ENCODE measurements at places on chromosomes 1 and 21. TPM values are rescaled to one million over a fixed set of nuclear protein-coding genes. Genes with fewer than 3 reads are reported as not detected.

OR2L13 gene
- polyA plus RNA-seq = 3.1 TPM

DMRTA2 gene
- polyA plus RNA-seq = not detected

PIK3R3 gene
- 35.7 TPM for polyA plus RNA-seq

THEM5 gene
- 0.42 TPM for polyA plus RNA-seq

RCSD1 gene
- not detected for polyA plus RNA-seq

JAM2 gene
- 10.5 TPM for polyA plus RNA-seq

AHCYL1 gene
- polyA plus RNA-seq = 121 TPM

FRRS1 gene
- polyA plus RNA-seq = not detected

SLC2A5 gene
- polyA plus RNA-seq = 1.9 TPM

TMEM200B gene
- polyA plus RNA-seq = 25.8 TPM

PGBD2 gene
- 1.9 TPM for polyA plus RNA-seq

THRAP3 gene
- 44.4 TPM for polyA plus RNA-seq

RGS2 gene
- polyA plus RNA-seq = 45.1 TPM

MPZL1 gene
- 27.5 TPM for polyA plus RNA-seq

CCDC18 gene
- 2.6 TPM for polyA plus RNA-seq

EPHB2 gene
- 2.3 TPM for polyA plus RNA-seq

PEF1 gene
- 26.0 TPM for polyA plus RNA-seq

ANKRD65 gene
- not detected for polyA plus RNA-seq

SYCP1 gene
- 8.1 TPM for polyA plus RNA-seq

KRTAP7-1 gene
- not detected for polyA plus RNA-seq

RIMS3 gene
- 0.28 TPM for polyA plus RNA-seq

CTSK gene
- polyA plus RNA-seq = 3.8 TPM

FCRL4 gene
- not detected for polyA plus RNA-seq

GSTM3 gene
- polyA plus RNA-seq = 497 TPM

LCE6A gene
- polyA plus RNA-seq = not detected

TMOD4 gene
- polyA plus RNA-seq = not detected

FAM72C gene
- polyA plus RNA-seq = 1.3 TPM

CFAP107 gene
- not detected for polyA plus RNA-seq

SYF2 gene
- polyA plus RNA-seq = 64.8 TPM

ABCA4 gene
- not detected for polyA plus RNA-seq

IGSF9 gene
- polyA plus RNA-seq = not detected

RXRG gene
- not detected for polyA plus RNA-seq

SLFNL1 gene
- polyA plus RNA-seq = 0.26 TPM

JTB gene
- 112 TPM for polyA plus RNA-seq

BMP8B gene
- polyA plus RNA-seq = not detected

ASAP3 gene
- 0.16 TPM for polyA plus RNA-seq

RIPPLY3 gene
- polyA plus RNA-seq = not detected

CCSAP gene
- 26.4 TPM for polyA plus RNA-seq

LENEP gene
- polyA plus RNA-seq = not detected

OLIG2 gene
- polyA plus RNA-seq = 1.0 TPM

GBP6 gene
- polyA plus RNA-seq = not detected

TRAF5 gene
- polyA plus RNA-seq = 26.2 TPM

SPTA1 gene
- not detected for polyA plus RNA-seq

KIF17 gene
- polyA plus RNA-seq = 1.6 TPM

KCNA3 gene
- polyA plus RNA-seq = not detected

NPL gene
- polyA plus RNA-seq = 29.6 TPM

AGT gene
- polyA plus RNA-seq = 0.48 TPM

FMOD gene
- not detected for polyA plus RNA-seq

TAGLN2 gene
- 0.36 TPM for polyA plus RNA-seq

MRAP gene
- 1.9 TPM for polyA plus RNA-seq

EVA1C gene
- polyA plus RNA-seq = 11.4 TPM

Data from Purkinje cell (primary cell).